Gastroesophageal sphincter (tissue), 4 donors: ENCODE measurements at places on chromosomes 5 and 9.
A peak's percentile ranks its signal among the peaks of the same experiment; 100 is the strongest.

GRCh38 chr5:119356612-119357188 is 881 bp downstream of the TNFAIP8 start:
- no peaks in the 10 kb centered on the region for H3K27me3 ChIP-seq
- peak overlapping the region; percentile 57 for H3K4me3 ChIP-seq
- H3K4me1 ChIP-seq, result no peaks in the 10 kb centered on the region
- H3K36me3 ChIP-seq, result no peaks in the 10 kb centered on the region

- H3K36me3 ChIP-seq, result no peaks in the 10 kb centered on the region
- H3K27me3 ChIP-seq, result peaks cover 73% of the 10 kb centered on the region
- no peak overlapping the region for H3K4me3 ChIP-seq
- no peak overlapping the region for H3K27ac ChIP-seq
- no peak for ATAC-seq
- H3K4me1 ChIP-seq, result peaks cover 9% of the 10 kb centered on the region
These were observed 134.0 kb downstream of the FOXD1 start for GRCh38 chr5:73314395-73315257.

DNA sequence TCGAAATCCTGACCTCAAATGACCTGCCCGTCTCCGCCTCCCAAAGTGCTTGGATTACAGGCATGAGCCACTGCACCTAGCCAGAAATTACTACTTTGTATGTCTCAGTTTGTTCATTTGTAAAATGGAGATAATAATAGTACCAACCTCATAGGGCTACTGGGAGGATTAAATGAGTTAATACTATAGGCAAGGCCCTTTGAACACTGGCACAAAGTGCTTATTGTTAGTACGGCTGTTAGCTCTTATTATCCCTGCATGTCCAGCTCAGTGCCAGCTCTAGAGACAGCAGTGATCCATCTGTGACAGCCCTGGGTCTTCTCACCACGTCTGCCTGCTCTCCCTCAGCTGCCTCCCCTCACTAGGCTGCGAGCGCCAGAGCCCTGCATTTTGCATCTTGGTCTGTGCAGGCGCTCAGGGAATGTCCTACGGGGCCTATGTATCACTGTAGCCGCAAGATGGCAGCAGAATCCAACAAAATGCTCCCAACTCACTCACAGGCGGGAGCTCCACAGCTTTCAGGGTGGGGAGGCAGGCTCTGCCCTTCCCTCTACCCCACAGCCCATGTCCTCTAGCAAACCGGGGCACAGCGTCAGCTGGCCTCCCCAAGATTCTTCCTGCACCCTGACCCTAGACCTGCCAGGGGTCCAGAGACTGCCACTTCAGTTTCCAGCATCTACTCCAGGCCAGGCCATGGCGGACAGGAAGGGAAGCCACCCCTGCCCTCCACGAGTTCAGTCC is 17.7 kb upstream of the AKNA start:
- ATAC-seq, result peak; percentile 90
- H3K4me3 ChIP-seq, result no peak overlapping the region
- no peaks in the 10 kb centered on the region for H3K4me1 ChIP-seq
- H3K27ac ChIP-seq, result no peak overlapping the region
- peaks cover 44% of the 10 kb centered on the region for H3K36me3 ChIP-seq
- no peaks in the 10 kb centered on the region for H3K27me3 ChIP-seq

DNA sequence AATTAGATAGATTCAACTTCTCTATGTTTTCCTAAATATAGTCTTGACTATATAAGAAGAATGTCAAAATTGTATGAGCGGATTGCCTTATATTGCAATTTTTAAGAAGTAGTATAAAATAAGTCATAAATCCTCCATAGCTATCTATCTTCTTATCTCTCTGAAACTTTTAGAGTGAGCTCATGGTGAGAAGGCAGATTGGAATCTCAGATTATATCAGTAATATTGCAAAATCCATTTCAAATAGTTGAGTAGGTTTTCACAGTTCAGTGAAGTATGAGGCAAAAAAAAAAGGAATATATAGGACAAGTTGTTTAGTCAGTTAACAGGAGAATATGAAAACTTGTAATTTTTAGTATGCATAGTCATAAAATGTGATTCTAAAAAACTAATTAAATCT is 156.4 kb downstream of the FAM174A start:
- H3K36me3 ChIP-seq, result no peaks in the 10 kb centered on the region
- no peak overlapping the region for H3K27ac ChIP-seq
- no peaks in the 10 kb centered on the region for H3K27me3 ChIP-seq
- H3K4me3 ChIP-seq, result no peak overlapping the region
- H3K4me1 ChIP-seq, result no peaks in the 10 kb centered on the region

- no peaks in the 10 kb centered on the region for H3K27me3 ChIP-seq
- no peaks in the 10 kb centered on the region for H3K36me3 ChIP-seq
- H3K4me3 ChIP-seq, result peak overlapping the region; percentile 66
- H3K27ac ChIP-seq, result peak overlapping the region; percentile 97
- no peak for ATAC-seq
These were observed 764 bp downstream of the CAMLG start for GRCh38 chr5:134738963-134739661.

DNA sequence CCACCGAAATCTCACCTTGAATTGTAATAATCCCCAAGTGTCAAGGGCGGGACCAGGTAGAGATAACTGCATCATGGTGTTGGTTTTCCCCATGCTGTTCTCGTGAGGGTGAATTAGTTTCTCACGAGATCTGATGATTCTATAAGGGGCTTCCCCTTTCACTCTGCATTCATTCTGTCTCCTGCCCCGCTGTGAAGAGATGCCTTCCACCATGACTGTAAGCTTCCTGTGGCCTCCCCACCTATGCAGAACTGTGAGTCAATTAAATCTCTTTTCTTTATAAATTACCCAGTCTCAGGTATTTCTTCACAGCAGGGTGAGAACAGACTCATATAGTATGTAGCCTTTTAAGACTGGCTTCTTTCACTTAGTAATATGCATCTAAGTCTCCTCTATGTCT is 128.1 kb upstream of the NR5A1 start:
- no peaks in the 10 kb centered on the region for H3K27me3 ChIP-seq
- H3K36me3 ChIP-seq, result no peaks in the 10 kb centered on the region
- H3K27ac ChIP-seq, result no peak overlapping the region
- no peak overlapping the region for H3K4me3 ChIP-seq
- no peaks in the 10 kb centered on the region for H3K4me1 ChIP-seq

DNA sequence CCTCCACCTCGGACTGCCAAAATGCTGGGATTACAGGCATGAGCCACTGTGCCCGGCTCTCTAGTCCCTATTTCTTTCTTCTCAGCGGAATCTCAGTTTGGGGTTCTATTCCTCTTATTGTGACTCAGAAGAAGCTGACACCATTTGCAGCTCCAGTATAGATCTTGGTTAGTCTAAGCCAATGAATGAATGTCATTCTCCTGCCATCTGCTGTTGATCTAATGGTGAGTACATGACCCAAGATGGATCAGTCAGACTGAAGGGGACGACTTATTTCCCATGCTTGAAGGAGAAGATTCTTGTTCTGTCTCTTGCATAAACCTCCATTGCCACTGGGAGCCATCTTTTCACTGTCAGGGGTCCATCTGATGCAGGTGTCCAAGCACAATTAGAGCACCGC is 76.0 kb upstream of the KLF9 start:
- no peaks in the 10 kb centered on the region for H3K27me3 ChIP-seq
- no peak overlapping the region for H3K4me3 ChIP-seq
- no peak for ATAC-seq
- H3K36me3 ChIP-seq, result no peaks in the 10 kb centered on the region

DNA sequence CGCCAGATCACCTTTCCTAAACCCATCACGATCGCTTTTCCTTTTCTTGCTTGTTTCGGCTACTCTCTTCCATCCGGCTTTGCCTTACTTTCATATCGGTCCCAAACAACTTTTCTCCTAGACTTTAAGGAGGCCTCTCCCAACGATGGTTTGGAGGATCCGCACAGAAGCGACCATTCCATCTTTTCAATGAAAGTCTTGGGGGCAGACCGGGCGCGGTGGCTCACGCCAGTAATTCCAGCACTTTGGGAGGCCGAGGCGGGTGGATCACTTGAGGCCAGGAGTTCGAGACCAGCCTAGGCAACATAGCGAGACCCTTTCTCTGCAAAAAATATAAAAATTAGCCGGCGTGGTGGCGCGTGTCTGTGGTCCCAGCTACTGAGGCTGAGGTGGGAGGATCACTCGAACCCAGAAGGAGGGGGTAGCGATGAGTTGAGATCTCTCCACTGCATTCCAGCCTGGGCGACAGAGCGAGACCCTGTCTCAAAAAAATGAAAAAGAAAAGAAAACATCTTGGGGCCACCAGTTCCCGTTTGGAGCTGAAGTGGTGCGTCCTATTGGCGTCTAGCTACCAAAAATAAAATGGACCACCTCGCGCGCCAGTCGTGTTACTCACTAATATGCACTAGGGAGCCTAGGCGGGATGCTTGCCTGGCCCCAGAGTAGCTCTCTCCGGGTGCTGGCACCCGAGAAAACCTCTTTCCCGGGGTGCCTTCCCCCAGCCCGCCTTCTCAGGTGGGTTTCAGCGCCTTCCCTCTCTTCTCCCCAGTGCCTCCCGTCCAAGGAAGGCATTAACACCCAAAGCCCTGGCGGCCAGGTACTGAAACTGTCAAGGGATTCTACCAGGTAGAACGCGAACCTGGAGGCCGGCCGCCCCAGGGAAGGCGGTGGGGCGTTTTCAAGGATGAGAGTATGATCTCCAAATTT is 800 bp upstream of the AP3B1 start:
- peaks cover 3% of the 10 kb centered on the region for H3K4me1 ChIP-seq
- peak overlapping the region; percentile 91 for H3K27ac ChIP-seq
- H3K27me3 ChIP-seq, result no peaks in the 10 kb centered on the region
- no peaks in the 10 kb centered on the region for H3K36me3 ChIP-seq
- H3K4me3 ChIP-seq, result peak overlapping the region; percentile 82
